HT1080 (cell line): ENCODE measurements at places on chromosomes 6 and 20.

- DNase-seq, result no peak
Measured at GRCh38 chr6:42259841-42260395, 42.3 kb upstream of the MRPS10 start.

GRCh38 chr20:17565169-17565845 is 4.6 kb upstream of the DSTN start:
- no peak for DNase-seq

- no peak for DNase-seq
Measured at GRCh38 chr20:23752481-23753193, 1.9 kb upstream of the CST1 start.

DNA sequence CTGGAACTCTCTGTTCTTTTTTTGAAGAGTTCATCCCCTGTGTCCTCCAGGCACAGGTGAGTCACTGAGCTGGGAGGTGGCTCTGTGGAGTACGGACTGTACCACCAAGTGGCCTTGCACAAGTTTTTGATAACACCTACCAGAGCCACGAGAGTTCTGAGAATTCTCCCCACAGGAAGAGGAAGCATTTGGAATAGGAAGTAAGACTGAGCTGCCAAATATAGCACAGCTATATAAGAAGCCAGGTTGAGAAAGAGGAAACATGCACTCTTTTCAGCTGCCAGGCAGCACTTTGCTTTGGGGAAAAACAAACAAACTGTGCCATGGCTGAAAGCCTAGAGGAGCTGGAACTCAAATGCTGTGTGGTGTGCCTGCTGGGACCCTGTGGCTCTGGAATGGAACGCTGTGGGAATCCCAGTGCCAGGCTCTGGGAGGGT is 70.8 kb upstream of the RIPOR2 start:
- no peak for DNase-seq

DNA sequence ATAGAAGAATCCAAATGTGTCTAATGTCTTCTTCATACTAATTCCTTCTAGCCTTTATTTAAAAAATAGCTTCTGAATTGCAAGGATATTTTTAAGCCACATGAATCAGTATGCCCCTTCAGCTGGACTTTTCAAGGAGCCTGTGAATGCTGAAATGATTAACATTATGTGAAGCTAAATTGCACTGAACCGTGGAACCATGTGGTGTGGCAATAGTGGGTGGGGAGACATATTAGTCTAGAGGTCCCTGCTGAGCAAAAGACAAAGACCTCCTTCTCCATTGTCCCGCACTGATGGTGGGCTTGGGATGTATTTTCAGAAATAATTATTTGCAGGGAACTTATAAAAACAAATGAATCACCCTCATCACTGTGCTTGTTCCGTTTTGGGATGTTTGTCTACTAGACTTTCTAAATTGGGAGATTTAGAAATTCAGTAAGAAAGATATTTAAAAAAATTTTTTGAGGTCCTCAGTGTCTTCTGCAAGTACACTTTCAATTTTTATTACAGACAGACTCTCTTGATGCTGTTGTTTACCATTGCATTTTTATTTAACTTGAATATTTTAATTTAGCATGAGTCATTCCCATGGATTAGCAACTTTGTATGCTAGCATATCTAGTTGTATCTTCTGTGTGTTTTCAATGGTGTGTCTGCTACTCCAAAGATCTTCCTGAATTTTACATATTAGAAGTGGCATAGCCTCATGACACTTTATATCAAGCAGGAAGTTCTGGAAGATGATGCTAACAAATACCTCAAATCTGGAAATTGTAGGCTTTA is 238.1 kb downstream of the LAMA2 start:
- no peak for DNase-seq

DNA sequence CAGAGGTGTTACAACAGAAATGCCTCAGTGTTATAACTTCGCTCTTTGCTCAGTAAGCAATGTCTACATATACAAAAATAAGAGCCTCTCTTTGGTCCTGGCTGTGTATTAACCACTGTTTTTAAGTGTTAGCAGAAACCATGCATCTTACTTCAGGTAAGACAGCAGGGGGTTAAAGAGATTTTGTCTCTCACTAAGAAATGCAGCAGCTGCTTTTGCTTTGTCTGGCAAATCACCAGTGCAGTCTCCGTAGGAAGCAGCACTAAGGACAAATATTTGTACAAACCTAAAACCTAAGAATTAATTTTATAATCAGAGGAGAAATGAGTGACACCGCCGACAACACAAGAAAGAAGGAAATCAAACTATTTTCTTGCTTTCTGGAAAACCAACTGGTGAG is 758 bp downstream of the SMIM28 start:
- DNase-seq, result no peak

DNA sequence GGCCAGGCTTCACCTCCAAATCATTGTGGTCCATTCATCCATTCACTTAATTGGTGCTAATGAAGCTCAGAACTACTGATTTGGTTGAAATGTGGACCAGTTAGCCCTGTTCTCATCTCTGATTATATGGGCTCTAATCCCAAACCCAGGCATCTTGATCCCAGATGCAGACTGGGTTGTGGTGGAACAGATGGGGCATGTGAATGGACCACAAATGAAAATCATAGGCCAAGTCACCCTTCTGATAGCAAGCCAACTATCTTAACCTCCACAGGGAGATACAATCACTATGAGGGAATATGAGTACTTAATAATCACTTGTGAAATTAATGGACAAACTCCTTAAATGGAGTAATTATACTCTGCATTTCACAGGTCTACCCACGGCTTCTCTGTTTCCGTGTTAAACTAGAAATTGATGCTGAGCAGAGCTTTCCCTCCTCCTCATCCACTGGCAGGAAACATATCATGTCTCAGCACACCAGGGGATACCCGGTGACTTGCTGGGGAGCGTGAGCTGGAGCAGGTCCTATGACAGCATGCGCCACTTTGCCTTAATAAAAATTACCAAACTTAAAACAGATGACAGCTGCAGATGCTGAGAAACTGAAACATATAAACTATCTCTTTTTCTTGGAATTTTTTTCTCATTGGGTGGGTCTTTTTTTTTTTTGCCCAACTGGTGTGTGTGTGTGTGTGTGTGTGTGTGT is 108.8 kb upstream of the HEY2 start:
- DNase-seq, result no peak

- peak; percentile 16 for DNase-seq
Measured at GRCh38 chr6:13615792-13616120, 621 bp downstream of the NOL7 start.

DNA sequence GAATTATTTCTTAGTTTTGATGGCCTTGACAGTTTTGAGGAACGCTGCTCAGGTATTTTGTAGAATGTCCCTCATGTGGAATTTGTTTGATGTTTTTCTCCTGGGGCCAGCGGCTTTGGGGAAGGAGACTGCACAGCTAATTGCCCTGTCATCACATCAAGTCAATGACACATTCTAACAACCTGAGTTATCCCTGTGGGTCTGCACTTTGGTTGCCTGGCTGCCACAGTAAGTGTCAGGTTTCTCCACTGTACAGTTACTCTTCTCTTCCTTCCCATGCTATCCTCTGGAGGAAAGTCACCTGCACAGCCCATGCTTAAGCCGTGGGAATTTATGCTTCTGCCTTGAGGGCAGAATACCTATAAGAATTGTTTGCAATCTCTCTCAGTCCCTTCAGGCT is 1.4 kb upstream of the TREML4 start:
- no peak for DNase-seq

DNA sequence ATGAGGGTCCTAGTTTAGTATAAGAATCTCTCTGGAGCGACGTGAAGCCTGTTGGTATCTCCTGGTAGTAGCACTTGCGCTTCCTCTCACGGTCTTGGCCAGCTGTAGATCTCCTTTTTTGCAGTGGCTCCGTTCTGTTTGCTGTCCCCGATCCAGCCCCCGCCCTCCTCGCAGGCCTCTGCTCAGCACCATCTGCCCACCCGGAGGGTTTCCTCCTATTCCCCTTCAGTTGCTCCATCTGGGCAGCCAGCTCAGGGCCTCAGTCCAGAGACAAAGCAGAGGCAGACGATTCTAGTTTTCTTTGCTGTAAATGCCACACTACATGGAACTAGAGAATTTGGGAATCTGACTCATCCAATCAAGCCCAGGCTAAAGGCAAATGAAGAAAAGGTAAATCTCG is 126.6 kb downstream of the TIAM2 start:
- no peak for DNase-seq

- no peak for DNase-seq
Measured at GRCh38 chr6:7921632-7922092, 11.1 kb upstream of the TXNDC5 start.

GRCh38 chr6:143276436-143276835 is 174.1 kb downstream of the ADAT2 start:
- DNase-seq, result no peak

- peak; percentile 11 for DNase-seq
Measured at GRCh38 chr6:82072751-82073150, 174.8 kb downstream of the IBTK start.

DNA sequence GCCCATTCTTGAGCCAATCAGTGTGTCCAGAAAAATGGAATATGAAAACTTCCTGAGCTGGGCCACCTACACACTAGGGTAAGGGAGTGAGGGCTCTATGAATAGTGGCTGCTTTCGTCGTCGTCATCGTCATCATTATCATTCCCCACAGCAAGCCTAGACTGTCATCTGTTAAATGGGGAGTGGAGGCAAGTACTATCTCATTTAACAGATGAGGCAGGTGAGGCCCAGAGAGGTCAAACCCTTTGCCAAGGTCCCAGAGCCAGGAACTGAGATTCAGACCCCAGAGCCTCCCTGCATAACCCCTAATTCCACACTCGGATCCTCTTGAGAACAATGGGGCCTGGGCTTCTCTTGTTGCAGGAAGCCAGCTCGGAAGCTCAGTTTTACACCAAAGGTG is 20.6 kb downstream of the BPIFB1 start:
- no peak for DNase-seq

GRCh38 chr20:41352666-41353065 is 12.0 kb downstream of the LPIN3 start:
- no peak for DNase-seq

DNA sequence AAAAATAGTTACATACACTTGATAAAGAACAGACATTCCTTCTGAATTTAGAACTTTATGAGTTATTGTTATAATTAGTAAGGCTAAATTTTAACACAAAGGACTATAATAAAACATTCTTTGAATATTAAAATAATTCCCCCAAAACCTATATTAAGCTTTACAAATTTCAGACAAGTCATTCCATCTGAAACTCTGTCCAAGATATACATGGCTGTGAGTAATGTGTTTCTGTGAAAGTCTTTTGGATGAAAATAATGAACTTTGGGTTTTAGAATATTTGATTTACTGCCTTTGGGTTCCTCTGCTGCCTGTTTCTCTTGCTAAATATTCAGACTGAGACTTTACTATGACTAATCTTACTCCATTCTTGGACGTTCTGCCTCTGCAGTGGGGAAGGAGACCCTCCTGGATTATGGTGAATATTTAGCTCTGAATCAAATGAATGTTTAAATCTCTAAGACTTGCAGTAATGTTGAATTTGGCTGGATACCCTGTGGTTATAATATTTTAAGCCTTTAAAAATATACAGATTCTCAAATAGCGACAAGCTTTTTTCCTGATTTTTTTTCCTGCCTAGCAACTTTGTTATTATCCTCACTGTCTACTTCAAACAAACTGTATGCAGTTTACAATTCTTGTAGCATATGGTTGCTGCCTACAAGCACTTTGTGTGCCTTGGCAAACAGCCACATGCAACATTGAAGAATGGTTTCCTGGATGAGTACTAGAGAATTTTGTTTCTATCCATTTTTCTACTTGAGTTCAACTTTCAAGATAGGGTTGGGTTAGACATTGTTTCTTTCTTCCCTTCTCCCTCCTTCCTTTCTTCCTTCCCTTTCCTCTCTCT is 51.4 kb downstream of the TXLNB start:
- peak; percentile 13 for DNase-seq

GRCh38 chr6:138267971-138268895 is 49.9 kb upstream of the PBOV1 start:
- DNase-seq, result no peak

DNA sequence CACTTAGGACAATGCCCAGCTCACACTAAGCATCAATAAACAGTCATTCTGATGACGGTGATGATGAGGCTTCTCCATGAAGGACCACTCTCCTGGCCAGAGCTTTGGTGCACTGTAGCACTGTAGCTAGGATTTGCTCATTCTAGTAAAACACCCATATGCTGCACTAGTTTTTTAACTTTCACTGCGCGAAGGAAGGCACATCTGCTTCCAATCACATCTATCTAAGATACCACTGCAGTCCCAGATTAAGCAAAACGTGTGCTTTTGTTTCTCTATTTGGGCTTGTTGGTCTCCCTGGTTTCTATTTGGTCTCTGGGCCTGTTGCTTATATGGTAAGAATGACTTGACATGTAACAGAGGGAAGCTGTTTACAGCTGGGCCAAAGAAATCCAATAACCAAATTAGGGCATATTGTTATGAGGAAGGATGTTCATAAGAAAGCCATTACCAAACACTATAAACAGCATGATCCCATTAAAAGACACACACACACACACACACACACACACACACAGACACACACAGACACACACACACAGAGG is 62.4 kb downstream of the FAM229B start:
- no peak for DNase-seq

GRCh38 chr6:96545882-96546281 is 17.0 kb upstream of the FHL5 start:
- DNase-seq, result no peak

DNA sequence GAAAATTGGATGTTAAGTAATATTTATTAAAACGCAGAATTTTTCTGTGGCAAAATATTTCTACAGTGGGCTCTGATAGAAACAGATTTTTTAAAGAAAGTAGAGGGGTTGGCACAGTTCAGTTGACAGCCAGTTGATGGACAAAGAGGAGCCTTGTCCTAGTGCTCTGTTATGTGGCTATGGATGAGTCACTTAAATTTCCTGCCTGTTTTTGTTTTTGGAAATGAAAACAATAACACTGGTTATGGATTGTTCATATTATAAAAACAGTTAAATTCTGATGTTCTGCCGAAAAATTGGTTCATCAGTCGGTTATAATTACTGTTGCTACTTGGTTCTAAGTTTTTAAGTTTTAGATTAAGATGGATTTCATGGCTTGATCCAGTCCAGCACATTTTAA is 42.8 kb downstream of the MYO6 start:
- DNase-seq, result peak; percentile 53

DNA sequence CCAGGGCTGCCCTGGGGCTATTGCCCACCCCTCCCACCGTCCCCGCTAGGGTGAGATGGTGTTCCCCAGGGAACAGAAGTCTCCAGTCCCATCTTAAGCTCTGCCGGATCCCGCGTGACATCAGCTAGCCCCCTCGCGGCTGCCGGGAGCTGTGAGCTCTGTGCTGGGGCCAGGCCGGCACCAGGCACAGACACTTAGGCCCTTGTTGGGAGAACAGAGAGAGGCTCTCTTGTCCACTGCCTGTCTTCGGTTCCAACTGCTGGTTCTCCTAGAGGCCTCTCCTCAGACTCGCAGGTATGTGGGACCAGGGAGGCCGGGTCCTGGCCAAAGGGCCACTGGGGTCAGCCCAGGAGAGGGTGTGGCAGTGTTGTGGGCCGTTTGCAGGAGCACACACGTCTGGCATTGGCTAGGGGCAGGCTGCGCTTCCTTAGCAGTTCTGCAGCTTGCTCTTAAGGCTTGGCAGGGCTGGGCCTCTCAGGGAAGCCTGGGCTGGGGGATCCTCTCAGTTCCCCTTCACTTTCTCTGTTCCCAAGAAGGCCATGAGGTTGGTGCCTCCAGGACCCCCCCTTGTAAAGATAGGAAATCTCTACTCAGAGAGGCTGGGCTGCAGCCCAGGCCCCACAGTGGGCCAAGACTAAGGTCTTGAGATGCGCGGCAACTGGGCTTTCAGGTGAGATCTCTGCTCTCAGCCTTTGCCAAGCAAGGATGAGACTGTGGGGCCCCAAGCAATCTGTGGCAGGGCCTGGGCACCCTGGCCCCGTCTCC is 6.3 kb downstream of the SGK2 start:
- DNase-seq, result no peak
